ENCODE measurements at places on chromosomes 7 and 10.
A peak's percentile ranks its signal among the peaks of the same experiment; 100 is the strongest.

DNA sequence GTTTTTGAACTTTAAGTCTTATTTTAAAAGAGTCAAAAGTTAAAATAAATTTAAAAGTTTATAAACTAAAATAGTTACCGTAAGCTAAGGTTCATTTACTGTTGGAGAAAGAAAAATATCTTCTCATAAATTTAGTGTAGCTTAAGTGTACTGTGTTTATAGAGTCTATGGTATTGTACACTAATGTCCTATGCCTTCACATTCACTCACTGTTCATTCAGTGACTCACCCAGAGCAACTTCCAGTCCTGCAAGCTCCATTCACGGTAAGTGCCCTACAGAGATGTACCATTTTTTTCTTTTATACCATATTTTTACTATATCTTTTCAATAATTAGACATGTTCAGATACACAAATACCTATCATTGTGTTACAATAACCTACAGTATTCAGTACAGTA lies 97.6 kb downstream of the PTN start:
- no peak for DNase-seq

- no peak for DNase-seq
Observed at GRCh38 chr7:110281362-110281761, 809.6 kb upstream of the LRRN3 start.

- DNase-seq, result peak; percentile 42
Observed at GRCh38 chr10:88990384-88991160, at the start of gene FAS. Gene FAS, plus strand, starts transcription at chr10:88990798. Its CDS starts 79 bp downstream, at chr10:88990877.

DNA sequence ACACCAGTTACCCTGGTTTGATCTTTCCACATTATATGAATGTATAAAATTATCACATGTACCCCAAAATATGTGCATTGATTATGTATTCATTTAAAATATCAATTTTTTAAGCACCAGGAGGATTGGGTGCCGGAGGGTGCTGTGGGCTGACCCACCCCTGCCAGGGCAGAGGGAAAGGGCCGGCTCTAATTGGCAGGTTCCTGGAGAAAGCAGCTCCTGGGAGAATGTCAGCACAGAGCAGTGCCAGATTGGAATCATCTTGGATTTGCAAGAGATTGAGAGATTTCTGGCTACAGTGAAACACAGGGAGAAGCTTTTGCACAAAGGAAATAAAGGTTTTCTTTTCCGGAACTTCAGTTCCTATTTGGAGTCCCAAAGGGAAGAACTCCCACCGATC lies 264.4 kb upstream of the TCERG1L start:
- no peak for DNase-seq

GRCh38 chr10:79604294-79604693 lies 6.4 kb upstream of the SFTPA1 start:
- DNase-seq, result no peak

GRCh38 chr7:98222533-98223195 lies 11.4 kb downstream of the BHLHA15 start:
- DNase-seq, result no peak

- DNase-seq, result no peak
Observed at GRCh38 chr10:43658227-43658626, 9.5 kb upstream of the ZNF32 start.

All from stimulated activated CD8-positive, alpha-beta memory T cell treated with anti-CD3 and anti-CD28 coated beads, Interleukin-4, amount 100 ng/mL, for 1 hour (primary cell).